HCEC 1CT (cell line): ENCODE measurements at places on chromosomes 5 and 9.

- no peak for DNase-seq
These were observed 24.4 kb upstream of the SCAMP1 start for GRCh38 chr5:78335976-78336375.

- DNase-seq: no peak
These were observed 176.2 kb downstream of the GABBR2 start for GRCh38 chr9:98532574-98532973.

DNA sequence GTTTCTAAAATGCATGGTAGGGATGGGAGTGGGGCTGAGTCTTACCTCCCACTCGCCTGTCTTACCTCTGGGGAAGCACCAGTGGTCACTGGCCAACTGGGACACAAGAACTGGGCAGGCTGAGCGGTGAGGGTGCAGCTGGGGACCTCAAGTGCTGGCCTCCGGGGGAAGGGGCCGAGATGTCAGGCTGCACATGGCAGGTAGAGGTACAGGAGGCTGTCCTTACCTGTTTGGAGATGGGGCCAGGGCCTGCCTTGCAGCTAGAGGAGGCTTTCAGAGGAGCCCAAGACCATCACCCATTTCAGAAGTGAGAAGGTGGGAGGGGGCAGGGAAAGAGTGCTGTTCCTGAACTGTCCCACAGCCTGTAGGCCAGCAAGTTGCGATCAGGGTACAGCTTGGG, 14.2 kb downstream of the PSAT1 start:
- DNase-seq: no peak

GRCh38 chr9:124716808-124717207, 54.3 kb downstream of the NR6A1 start:
- DNase-seq: peak; percentile 85

GRCh38 chr5:55055183-55055582, 31.1 kb downstream of the GZMK start:
- no peak for DNase-seq

GRCh38 chr5:27402828-27403227, 364.4 kb upstream of the CDH9 start:
- DNase-seq: no peak

GRCh38 chr9:38118862-38119438, 49.9 kb upstream of the SHB start:
- DNase-seq: no peak

GRCh38 chr9:133403766-133404453, 13.9 kb downstream of the REXO4 start:
- DNase-seq: no peak

DNA sequence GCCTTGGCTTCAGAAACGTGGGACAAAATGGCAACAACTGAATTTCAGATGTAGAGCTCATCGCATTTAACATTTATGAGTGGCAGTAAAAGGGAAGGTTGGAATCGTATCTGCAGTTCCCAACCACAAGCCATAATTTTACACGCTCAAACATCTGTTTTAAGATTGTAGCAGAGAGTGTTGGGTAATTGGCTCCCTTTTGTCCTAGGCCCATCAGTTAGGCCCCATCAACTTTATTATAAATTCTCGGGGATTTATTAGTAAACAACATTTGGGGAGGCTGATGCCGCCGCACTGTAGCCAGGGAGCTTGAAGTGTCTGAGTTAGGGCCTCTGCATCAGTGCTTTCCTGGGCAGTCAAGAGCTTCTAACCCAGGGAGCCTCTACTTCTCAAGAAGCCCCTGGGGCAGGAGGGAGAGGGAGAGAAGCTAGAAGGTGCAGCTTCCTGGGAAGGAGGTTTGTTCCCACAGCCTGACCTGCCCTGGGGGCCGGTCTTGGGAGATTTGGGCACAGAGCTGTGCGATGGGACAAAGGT, 66.2 kb downstream of the HSPA4 start:
- no peak for DNase-seq

DNA sequence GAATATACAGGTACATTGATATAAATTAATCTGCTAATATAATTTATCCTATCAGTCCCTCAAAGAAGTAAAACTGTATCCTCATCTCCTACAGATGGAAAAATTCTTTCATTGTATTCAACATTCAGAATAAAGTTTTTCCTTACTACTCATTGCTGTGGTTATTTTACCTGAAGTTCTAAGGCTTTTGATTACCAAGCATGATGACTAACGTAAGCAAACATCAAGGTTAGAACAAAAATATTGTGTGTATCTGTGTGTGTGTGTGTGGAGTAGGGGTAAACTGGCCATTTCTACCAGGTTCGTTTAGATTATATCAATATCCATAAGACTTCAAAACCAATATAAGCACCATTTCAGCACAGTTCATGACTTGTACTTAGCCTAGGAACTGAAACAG, 560.7 kb upstream of the TRPC7 start:
- DNase-seq: no peak

GRCh38 chr5:167155387-167156005, 1135.9 kb upstream of the WWC1 start:
- no peak for DNase-seq

DNA sequence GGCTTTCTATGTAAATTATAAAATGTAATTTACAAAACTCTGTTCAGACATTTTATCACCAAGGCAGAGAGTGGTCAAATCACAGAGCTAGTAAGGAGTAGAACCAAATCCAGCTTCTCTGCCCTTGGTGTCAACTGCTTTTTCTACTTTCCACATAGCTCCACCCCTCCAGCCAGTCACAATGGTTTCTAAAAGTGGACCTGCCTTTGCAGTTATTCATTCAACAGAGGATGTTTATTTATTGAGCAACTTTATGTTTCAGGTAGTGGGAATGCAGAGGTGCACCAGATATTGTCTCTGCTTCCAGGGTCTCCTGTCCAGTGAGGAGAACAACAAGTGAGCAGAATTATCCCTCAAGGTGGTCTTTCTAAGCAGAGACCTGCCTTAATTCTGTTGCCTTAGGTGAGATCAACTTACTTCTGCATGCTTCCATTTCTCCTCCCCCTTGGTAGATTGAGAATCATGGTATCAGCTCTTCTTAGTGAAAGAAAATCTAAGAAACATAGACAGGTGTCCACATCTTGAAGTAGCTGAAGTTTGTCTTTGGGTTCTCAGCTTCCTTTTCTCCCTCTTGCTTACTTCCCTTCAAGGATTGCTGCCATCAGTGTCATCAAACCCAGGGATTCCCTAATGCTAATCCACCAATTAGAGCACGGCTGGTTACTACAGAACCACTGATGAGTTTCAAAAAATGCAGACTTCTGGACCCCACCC, 17.2 kb upstream of the PDCD1LG2 start:
- DNase-seq: no peak

DNA sequence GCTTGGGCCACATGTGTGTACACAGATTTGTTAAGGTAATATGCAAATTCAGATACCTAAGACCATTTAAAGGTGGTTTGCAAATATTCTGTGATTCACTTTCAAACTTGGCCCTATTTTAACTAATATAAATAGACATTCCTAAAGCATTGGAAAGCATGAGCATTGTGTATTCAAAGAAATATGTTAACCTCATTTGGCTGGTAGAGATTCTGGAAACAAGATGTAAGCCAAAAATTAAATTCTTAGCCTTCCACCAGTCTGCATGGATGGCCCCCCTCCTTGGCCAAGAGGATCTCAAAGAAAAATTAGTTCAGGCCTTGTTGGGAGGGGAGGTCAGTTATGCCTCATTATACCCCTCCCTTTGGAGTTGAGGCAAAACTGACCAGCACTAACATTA, 38.7 kb upstream of the C6 start:
- DNase-seq: peak; percentile 28

- DNase-seq: no peak
These were observed 34.9 kb downstream of the SYK start for GRCh38 chr9:90836411-90837080.

GRCh38 chr5:1266791-1267190, 28.1 kb downstream of the TERT start:
- no peak for DNase-seq

GRCh38 chr5:77101298-77101697, 14.2 kb upstream of the ZBED3 start:
- DNase-seq: peak; percentile 55

- DNase-seq: no peak
These were observed 32.6 kb downstream of the TTC39B start for GRCh38 chr9:15274425-15274824.

DNA sequence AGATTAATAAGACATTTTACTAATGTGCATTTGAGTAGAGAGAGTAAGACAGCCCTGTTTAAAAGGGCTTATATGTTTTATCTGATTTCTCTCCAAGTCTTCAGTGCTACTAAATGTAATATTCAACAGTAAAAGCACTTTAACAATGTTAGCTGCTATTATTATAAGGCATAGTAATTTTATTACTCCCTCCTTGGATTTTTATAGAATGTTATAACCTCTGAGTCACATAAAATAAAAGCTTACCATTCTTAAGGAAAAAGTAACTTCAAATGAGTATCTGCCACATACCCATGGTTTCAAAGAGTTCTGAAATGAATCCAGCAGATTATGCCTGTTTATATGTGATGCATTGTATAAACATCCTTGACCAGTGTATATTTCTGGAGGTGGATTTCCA, 19.0 kb downstream of the SPDL1 start:
- peak; percentile 45 for DNase-seq

GRCh38 chr5:131720714-131721113, 76.1 kb downstream of the FNIP1 start:
- DNase-seq: no peak

DNA sequence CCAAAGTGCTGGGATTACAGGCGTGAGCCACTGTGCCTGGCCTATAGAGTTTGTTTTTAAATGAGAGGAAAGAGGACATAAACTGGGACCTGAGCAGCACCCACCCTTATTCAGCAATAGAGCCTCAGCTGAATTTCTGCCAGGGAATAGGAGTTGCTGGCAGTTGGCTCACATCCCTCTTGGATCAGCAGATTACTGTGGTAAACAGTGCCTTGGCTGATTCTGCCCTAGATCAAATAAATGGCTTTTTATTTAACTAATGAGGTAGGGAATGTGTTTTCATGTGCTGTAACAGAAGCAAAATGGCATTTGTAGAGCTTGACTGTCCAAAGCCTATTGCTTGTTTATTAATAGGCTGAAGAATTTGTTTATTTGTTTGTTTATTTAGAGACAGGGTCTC, 2.1 kb downstream of the ARHGEF37 start:
- no peak for DNase-seq

GRCh38 chr5:124045412-124045811, 533.4 kb downstream of the CSNK1G3 start:
- DNase-seq: no peak

DNA sequence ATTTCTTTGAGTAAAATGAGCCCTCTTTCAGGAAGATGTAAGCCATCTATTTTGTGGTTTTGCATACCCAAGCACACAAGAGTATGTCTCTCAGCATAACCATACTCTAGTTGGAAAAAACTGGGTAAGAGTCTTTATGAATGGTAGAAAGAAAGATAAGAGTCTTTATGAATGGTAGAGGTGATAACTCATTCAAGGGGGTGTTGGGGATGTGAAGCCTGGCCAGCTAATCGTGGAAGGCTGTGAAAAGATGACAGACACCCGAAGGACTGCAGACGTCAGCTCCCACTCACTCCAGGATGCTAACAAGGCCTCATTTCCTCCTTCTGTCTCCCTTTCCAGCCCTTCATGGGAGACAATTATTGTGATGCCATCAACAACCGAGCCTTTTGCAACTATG, 228.5 kb downstream of the PAPPA start:
- DNase-seq: no peak

DNA sequence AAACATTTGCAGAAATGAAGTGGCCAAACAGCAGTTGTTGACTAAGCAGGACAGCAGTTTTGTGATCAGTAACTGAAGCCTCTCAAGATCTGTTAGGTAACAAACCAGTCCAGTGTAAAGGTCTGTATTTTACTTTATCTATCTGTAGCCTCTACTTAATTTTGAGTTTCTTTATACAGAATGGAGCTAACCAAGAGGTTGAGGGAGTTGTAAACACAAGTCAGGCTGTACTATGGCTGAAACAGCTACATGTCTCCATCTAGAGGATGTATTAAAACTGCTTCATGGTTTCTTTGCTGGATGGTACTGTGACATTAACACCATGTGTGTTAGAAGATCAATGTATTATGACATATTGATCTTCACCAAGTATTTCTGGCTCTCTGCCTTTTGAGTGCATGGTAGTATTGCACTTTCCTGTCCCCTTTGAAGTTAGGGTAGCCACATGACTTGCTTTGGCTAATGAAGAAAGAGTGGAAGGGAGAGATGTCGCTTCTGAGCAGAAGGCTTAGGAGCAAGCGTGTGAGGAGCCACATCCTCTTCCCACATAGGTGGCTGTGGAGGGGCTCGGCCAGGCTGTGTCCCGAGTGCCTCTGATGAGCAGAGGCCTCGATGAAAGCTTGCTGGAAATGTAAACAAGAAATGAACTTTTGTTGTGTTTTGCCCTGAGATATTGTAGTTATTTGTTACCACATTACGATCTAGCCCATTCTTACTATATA, 105.6 kb upstream of the PCA3 start:
- peak; percentile 69 for DNase-seq

- no peak for DNase-seq
These were observed 424.0 kb upstream of the BRINP1 start for GRCh38 chr9:119793218-119793617.

DNA sequence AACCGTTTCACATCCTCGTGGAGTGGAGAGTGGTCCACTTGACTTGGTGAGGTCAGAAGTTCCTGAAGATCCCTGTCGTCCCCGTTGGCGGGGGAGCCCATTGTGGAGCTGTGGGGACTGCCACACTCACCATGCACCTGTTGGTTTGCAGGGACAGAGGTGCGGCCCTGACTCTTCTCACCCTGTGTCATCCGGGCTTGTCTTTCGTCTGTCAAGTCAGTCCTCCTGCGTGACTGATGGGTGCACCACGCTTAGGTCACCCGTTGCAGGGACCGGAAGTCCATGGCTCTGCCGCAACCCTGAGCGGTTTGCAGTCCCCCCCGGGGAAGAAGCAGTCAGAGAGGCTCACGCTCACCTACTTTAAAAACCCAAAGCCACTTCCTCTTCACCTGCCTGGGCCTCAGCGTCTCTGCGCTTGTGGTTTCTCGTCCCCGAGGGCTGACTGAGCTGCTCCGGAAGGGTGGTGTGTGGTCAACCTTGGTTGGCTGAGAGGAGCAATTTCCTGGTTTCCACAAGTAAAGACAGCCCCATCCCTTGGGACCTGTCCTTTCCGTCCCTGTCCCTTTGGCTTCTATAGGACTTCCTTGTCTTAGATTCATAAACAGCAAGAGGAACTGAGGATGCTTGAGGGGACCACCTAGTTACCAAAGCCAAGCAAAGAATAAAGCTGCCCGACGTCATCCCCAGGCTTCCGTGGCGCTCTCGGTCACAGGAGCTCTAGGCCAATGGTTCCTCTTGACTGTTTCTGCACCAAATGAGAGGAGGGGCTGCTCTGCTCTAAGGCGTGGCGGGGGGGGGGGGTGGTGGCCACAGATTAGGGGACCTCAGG, 53.2 kb downstream of the USP20 start:
- no peak for DNase-seq

DNA sequence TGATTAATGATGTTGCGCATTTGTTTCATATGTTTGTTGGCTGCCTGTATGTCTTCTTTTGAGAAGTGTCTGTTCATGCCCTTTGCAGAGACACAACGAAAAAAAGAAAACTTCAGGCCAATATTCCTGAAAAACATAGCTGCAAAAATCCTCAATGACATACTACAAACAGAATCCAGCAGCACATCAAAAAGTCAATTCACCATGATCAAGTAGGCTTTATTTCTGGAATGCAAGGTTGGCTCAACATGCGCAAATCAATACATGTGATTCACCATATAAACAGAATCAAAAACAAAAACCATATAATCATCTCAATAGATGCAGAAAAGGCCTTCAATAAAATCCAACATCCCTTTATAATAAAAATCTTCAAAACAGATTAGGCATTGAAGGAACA, 1.9 kb upstream of the ANKS6 start:
- DNase-seq: no peak
